Lower leg skin (tissue), 4 donors: ENCODE measurements at places on chromosomes 16 and 17. TPM values are rescaled to one million over a fixed set of nuclear protein-coding genes. Genes with fewer than 3 reads are reported as not detected.

GRCh38 chr17:50425682-50426471 lies at the start of gene ACSF2:
Gene ACSF2 (plus strand): TSS chr17:50426218. CDS start chr17:50426262, 44 bp downstream.
- DNase-seq, result peak; percentile 93

GRCh38 chr17:73777131-73777449 lies 132.8 kb upstream of the SDK2 start:
- no peak for DNase-seq

Gene MSLN
- 4.3 TPM for total RNA-seq

DNA sequence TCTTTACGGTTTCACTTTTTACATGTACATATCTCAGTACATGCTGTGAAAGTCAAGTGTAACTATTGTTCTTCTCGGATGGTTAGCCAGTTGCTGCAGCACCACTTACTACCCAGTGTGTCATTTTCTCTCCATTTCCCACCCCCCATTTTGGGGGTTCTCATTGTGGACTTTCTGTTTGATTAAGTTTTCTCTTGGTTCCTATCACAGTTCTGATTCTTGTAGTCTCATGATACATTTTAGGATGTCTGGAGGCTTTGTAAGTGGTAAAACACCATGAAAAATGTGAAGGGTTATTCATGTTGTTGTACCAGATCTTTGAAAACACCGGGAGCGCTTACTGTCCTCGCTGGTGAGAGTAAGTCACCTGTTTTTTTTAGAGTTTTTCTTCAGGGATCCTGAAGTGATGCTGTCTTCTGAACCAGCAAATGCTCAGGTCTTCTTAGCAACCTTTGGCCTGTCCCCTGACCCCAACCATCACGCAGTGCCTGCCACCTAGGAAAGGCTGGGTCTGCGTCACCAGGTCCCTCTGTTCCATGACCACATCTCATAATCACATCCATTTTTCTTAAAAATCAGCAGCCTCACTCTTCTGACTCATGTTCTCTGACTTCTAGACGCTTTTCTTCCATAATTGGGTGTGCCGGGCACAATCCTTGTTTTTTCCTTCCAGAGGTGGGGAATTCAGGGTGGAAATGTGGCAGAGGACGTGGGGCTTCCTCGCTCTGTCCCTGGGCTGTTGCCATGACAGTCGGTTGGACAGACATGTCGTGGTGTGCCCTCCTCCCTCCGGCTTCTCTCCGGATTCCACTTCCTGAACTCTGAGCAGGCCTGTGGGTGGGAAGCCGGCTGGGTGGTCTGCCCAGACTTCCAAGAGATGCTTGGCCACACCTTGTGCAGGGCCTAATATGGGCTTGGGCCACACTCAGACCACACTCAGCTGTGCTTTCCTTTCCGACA lies 102.6 kb downstream of the NTN1 start:
- no peak for DNase-seq

- no peak for DNase-seq
These were observed 192.8 kb downstream of the FTO start for GRCh38 chr16:53896722-53897121.

- no peak for DNase-seq
These were observed 929.6 kb upstream of the CDH8 start for GRCh38 chr16:62965831-62966230.

DNA sequence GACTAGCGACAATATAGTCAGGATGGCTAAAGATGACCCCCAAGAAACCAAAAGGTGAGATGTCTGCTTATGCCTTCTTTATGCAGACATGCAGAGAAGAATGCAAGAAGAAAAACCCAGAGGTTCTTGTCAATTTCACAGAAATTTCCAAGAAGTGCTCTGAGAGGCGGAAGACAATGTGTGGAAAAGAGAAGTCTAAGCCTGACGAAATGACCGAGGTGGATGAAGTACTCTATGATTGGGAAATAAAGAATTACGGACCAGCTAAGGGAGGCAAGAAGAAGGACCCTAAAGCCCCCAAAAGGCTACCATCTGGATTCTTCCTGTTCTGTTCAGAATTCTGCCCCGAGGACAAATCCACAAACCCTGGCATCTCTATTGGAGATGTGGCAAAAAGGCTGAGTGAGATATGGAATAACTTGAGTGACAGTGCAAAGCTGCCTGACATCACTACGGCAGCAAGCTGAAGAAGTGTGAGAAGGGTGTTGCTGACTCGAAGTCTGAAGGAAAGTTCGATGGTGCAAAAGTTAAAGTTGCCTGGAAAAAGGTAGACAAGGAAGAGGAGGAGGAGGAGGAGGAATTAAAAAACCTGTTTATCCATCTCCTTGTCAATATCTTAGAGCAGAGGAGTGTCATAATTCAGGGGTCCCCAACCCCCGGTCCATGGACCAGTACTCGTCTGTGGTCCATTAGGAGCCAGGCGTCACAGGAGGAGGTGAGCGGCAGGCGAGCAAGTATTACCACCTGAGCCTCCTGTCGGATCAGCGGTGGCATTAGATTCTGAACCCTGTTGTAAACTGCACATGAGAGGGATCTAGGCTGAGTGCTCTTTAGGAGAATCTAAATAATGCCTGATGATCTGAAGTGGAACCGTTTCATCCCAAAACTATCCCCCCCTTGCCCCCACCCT lies 25.1 kb upstream of the ADGRG1 start:
- peak; percentile 10 for DNase-seq

DNA sequence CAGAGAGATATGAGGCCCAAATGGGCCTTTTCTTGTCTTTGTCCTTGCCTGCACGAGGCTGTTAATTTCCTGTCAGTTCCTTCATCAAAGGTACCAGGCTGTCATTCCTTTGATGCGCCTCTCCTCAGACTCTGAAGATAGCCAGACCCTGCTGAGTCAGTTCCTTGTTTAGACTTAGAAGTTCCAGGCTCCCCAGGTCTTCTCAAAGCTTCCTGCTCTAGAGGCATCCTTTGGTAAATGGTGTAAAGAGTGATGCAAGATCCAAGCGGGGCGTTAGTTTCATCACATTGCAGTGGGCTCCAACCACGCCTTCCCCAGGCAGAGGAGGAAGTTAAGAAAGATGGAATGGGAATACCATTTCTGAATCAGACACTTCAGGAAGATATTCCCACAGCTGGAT lies 4.0 kb upstream of the CDH11 start:
- DNase-seq, result no peak

Gene GLTPD2
- not detected for total RNA-seq

Gene DNASE1L2
- 93.3 TPM for total RNA-seq

- no peak for DNase-seq
These were observed 46.4 kb downstream of the MYH11 start for GRCh38 chr16:15810411-15810810.

- no peak for DNase-seq
These were observed 49.2 kb upstream of the CBFA2T3 start for GRCh38 chr16:89026121-89026612.

GRCh38 chr16:63981639-63982038 lies 1140.2 kb downstream of the CDH11 start:
- DNase-seq, result no peak
